NCI-H146 (cell line): ENCODE measurements at places on chromosomes 16 and 17.
A peak's percentile ranks its signal among the peaks of the same experiment; 100 is the strongest.

DNA sequence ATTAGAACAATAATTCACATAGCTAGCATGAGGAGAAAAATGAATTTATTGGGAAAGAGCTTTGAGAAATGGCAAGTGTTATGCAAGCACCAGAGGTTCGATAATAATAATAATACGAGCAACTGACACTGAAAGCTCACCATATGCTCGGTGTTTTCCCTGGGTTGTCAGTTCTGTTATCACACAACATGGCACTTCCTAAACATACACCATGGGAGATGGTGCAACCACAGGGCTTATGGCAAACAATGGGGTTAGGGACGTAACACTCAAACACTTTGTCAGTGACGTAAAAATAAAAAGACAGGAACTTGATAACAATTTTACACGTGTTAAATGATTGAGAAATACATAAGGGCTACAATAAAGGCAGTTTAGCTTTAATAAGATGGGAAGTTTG is 23.7 kb downstream of the OR1D5 start:
- DNase-seq: no peak

DNA sequence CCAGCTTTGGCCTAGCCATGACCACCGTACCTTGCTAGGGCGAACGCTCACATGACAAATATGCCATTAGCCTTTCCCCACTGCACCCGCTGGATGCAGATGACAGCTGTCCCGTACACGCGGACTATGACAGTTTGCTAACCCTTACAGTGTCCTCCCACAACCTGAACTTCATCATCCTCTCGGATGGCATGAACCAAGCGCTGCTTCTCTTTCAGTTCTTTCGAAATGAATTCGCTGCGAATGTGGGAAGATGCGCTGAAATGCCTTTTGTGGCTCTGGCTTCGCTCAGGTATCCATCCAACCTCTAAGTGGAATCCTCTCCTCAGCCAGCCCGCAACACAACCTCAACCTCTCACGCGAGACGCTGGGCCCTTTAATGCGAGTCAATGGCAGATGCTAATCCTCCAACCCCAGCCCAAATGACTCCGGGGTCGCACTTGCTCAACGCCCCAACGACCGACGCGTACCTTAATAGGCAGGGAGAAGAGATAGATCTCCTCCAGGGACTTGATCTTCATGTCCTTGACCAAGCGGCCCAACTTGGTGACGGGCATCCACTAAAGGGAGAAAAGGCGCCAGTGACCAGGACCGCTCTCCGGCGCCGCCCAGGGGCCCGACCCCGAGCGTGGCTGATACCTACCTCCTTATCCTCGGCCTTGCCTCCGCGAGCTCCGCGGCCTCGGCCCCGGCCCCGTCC is 670 bp downstream of the RPS2 start:
- DNase-seq: peak; percentile 56

DNA sequence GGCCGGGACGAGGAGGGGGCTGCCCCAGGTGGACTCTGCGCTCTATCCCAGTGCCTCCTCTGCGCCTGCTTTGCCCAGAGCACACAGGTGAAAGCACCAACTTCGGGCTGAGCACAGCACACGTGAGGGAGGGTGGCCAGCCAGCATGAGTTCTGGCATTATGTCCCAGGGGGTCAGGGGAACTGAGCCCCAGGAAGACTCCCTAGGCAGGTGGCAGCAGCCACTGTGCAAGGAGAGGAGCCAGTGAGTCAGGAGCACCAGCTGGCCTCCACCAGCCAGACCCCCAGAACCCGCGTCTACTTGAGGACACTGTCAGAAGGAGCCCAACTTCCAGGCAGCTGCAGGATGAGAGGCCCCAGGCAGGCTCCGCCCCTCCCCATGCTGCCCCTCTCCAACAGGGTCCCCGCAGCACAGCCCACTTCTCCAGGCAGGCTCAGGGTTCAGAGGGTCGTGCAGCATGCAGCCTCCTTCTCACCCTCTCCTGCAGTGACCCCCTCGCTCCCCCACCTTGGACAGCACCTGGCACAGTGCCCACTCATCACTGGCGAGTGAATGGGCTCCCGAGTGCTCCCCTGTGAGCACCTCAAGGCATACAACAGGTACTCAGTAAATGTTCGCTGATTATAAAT is 44.2 kb upstream of the RASD1 start:
- DNase-seq: no peak

GRCh38 chr17:73042809-73043685 is 49.4 kb downstream of the SLC39A11 start:
- DNase-seq: no peak

- no peak for DNase-seq
Observed at GRCh38 chr17:79326814-79327213, 252.2 kb downstream of the ENGASE start.

DNA sequence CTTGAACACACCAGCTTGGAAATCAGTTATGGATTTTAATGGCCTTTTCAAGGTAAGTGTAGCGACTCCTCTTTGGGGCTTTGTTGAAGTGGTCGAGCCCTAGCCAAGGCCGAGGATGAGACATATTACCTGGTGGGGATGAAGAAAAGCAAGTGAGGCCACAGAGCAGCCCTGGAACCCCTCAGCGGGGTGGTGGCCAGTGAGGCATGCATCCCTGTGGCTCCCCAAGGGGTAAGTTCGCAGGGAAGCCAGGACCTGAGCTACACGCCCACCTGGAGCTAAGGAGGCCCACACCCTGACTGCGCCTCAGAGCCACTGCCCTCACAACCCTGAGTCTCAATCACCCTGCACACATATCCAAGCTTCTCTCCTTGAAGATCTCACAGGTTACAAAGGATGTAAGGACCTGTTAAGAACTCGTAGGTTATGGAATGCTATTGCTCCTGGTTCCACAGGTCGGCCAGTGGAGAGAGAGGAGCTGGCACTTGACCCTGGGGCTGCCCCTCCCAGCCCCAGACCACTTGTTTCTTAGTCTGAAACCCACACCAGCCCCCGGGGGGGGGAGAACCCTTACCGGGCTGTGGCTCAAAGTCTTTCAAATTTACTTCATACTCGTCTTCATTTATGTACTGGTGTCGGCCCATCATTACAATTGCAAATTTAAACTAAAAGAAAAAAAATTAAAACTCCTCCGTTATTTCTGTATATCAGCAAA is 12.0 kb downstream of the LITAFD start:
- DNase-seq: no peak

- DNase-seq: no peak
Observed at GRCh38 chr16:88839745-88840599, 16.8 kb downstream of the GALNS start.

GRCh38 chr16:81583893-81584631 is 139.5 kb downstream of the CMIP start:
- no peak for DNase-seq

DNA sequence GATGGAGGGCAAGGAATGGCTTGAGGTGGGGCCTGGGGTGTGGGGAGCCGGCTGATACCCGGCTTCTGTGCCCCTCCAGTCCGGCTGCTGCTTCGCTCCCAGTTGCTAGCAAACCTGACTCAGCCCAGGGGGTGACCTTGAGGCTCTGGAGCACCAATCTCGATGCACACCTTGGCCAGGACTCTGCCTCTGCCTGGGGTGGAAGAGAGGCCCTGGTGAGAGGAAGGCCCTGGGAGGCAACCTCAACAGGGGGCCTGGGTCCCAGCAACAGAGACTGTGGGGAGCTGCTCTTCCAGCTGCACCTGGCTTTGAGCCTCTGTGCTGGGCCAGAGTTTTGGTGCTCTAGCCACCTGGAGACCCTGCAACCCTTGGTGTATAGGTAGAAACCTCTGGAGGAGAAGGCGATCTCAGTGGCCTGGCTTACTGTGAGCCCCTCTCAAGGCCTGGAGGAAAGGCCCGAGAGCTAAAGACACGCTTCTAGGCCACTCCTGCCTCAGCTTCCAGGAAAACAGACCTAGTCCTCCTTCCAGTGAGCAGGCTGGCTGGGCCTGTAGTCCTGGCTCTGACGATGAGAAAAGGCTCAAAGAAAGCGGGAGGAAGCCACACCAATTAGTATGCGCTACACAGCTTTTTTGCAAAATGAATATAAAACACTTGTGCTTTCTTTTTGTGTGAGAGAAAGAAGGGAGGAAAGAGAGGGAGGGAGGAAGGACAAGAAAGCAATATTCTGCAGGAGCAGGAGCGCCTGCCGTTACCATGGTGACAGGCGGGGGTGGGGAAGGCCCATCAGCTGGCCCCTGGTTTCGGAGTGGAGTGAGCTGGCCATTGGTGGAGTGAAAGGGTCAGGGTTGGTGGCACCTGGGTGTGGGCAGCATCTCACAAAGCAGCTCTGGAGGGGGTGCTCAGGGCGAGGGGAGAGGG is 51.0 kb downstream of the VAC14 start:
- no peak for DNase-seq

DNA sequence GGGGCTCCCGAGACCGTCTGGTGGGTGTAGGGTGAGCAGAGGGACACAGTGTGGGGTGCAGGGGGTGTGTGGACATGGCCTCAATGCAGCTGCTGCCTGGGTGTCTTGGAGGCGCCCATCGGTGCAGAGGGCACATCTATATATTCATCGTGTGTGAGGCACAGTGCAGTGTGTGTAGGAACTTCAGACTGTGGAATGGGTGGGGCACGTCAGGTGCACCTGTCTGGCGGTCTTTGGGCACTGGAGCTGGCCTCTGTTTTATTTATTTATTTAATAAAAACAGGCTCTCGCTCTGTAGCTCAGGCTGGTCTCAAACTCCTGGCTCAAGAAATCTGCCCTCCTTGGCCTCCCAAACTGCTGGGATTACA is 16.8 kb downstream of the LASP1 start:
- DNase-seq: no peak

DNA sequence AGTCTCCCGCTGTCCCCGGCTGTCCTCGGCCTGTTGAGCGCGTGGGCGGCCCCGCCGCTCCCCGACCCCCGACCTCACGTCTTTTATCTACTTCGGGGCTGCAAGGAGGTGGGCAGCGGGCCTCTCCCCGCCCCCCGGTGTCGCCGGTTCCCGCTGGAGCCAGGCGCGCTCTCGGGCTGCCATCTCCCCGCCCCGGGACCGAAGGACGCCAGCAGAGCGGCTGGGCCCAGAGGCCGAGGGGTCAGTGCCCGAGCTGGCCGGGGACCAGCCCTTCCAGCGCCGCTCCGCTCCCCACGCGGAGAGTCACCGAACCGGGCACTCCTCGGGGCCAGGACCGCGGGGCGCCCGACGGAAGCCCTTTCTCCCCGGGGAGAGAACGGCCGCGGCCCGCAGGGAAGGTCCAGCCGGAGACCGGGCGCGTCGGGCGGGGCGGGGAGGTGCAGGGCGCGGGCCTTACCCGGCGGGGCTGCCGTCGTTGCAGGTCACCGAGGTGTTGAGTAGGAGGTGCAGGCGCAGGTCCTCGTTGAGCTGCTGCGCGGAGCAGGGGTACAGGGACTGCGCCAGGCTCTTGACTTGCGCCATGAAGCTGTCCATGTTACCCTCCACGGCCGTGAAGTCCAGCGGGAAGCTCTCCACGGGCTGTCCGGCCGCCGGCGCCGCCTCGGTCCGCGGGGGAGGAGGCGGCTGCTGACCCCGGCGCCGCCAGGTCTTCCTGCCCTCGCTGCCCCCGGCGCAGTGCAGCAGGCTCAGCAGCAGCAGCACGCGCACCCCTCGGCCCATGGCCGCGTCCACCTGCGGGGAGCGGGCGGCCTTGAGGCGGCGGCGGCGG is 643 bp downstream of the NOTUM start:
- peak; percentile 41 for DNase-seq

DNA sequence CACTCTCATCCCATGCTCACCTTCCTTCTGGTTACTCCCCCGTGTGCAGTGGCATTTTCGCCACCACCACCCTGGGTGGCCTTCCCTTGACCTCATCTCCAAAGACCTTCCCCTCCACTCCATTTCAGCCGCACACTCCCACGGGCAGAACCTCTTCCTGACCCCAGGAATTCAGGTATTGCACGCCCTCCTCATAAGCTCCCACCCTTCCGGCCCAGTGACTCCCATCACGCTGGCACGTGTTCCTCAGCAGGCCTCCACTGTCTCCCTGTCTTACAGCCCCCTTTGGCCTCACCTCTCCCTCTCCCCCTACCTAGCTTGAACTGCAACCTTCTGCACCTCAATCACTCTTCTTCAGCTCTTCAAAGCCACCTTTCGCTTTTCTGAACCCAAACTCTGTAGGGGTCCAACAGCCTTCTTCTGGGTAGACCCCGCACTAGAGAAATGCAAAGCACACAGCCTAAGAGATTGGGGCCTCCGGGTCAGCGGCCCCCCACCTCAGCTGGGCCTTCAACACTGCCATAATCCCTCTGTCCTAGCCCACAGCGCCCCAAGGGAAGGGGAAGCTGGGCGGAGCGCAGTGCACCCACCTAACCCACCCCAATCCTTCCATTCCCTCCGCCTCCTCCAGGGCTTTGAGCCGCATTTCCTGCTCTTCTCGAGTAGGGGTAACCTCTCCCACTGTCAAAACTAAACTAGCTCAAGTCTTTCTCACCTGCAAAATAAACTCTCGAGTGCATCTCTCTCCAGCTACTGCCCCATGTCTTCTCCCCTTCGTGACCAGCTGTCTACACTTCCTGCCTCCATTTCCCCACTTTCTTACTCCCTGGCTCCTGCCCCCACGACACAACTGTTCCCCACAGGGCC is 1.7 kb upstream of the TMEM97 start:
- no peak for DNase-seq

GRCh38 chr16:57988929-57989328 is 11.5 kb downstream of the ZNF319 start:
- no peak for DNase-seq

GRCh38 chr16:24966634-24967033 is 48.5 kb downstream of the ARHGAP17 start:
- DNase-seq: no peak

DNA sequence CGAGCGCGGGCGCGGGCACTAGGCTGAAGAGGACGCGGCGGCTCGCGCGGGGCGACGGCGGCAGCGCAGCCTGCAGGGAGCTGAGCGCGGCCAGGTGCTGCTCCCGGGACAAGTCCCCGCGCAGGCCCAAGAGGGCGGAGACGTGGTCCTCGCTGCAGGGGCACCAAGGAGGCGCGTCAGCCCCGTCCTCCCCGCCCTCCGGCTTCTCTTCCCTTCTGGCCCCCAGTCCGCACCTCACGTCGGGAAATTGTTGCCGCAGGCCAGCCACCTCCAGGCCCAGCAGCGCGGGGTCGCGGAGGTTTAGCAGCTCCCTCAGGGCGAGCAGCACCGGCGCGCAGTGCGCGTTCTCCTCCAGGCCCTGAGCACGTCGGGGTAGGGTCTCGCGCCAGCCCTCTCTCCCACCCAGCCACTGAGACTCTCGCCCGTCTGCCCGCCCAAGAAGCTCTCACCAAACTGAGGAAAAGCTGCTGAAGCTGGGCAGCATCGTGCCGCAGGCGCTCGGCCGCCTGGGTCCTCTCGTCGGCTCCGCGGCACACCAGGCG is 761 bp upstream of the MATCAP1 start:
- peak; percentile 67 for DNase-seq

- peak; percentile 40 for DNase-seq
Observed at GRCh38 chr16:22375117-22375962, 921 bp upstream of the CDR2 start.

GRCh38 chr17:21282231-21282630 is 2.3 kb upstream of the MAP2K3 start:
- no peak for DNase-seq

GRCh38 chr16:66182592-66182991 is 183.9 kb upstream of the CDH5 start:
- no peak for DNase-seq
